T-helper 17 cell (primary cell): ENCODE measurements at places on chromosomes 2 and 18. TPM values are rescaled to one million over a fixed set of nuclear protein-coding genes. Genes with fewer than 3 reads are reported as not detected.

DNA sequence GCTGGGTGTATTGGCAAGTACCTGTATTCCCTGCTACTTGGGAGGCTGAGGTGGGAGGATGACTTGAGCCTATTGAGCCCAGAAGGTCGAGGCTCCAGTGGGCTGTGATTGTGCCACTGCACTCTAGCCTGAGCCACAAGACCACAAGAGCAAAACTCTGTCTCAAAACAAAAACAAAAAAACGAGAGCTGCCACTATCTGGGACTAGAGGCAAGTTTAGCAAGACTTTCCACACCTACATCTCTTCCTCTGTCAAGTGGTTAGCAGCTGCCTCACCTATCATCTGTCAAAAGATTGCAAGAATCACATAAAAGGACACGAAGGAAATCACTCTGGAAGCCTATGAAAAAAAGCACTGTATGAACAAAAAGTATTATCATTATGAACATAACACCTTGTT lies 55.2 kb upstream of the RIOK3 start:
- no peaks in the 10 kb centered on the region for H3K4me1 ChIP-seq
- H3K27ac ChIP-seq: no peak overlapping the region
- no peak for DNase-seq

Gene DUSP11
- total RNA-seq: 44.9 TPM

- H3K4me3 ChIP-seq: no peak overlapping the region
- H3K4me1 ChIP-seq: no peaks in the 10 kb centered on the region
- no peak for DNase-seq
- H3K27ac ChIP-seq: no peak overlapping the region
Measured at GRCh38 chr2:2270808-2271415, 60.2 kb downstream of the MYT1L start.

Gene UGT1A8
- not detected for total RNA-seq

DNA sequence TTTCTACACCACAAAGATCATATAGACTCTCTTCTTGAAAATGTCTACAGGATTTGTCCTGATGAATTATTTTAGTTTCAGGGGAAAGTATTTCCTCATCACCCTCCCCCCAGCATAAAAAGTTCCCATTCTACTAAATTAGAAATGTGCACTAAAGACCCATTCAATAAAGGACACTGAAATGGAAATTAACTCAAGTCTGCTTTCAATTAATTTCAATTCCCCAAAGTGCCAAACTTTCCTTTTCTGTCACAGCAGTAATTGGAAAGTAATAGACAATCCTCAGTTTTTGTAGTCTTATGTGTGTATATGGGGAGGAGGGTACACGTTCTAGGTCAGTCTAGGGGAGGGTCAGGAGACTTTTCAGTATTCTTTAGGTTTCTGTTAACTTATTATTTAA lies 21.5 kb downstream of the ARHGEF33 start:
- H3K36me3 ChIP-seq: no peaks in the 10 kb centered on the region
- H3K27ac ChIP-seq: no peak overlapping the region
- H3K4me3 ChIP-seq: no peak overlapping the region

- peak overlapping the region; percentile 83 for H3K27ac ChIP-seq
- H3K4me1 ChIP-seq: peaks cover 13% of the 10 kb centered on the region
- H3K36me3 ChIP-seq: no peaks in the 10 kb centered on the region
- peak overlapping the region; percentile 67 for H3K4me3 ChIP-seq
Measured at GRCh38 chr2:15142069-15142689, 419.0 kb downstream of the NBAS start.

Gene DOCK10
- total RNA-seq: 233 TPM

- H3K4me3 ChIP-seq: no peak overlapping the region
- no peaks in the 10 kb centered on the region for H3K27me3 ChIP-seq
- H3K4me1 ChIP-seq: no peaks in the 10 kb centered on the region
- no peaks in the 10 kb centered on the region for H3K36me3 ChIP-seq
- H3K27ac ChIP-seq: no peak overlapping the region
- no peak for DNase-seq
Measured at GRCh38 chr2:138058427-138058826, 94.2 kb downstream of the HNMT start.

- no peak overlapping the region for H3K4me3 ChIP-seq
- peaks cover 55% of the 10 kb centered on the region for H3K27me3 ChIP-seq
- peaks cover 3% of the 10 kb centered on the region for H3K4me1 ChIP-seq
- no peak overlapping the region for H3K27ac ChIP-seq
- peaks cover 4% of the 10 kb centered on the region for H3K36me3 ChIP-seq
Measured at GRCh38 chr18:77470569-77471413, 221.1 kb downstream of the GALR1 start.

GRCh38 chr2:109203246-109204011 lies 74.4 kb downstream of the SH3RF3 start:
- H3K36me3 ChIP-seq: no peaks in the 10 kb centered on the region
- peaks cover 31% of the 10 kb centered on the region for H3K27me3 ChIP-seq
- no peak overlapping the region for H3K27ac ChIP-seq
- H3K4me3 ChIP-seq: no peak overlapping the region
- no peak for DNase-seq

Gene HRH4
- 8.5 TPM for total RNA-seq

- H3K36me3 ChIP-seq: no peaks in the 10 kb centered on the region
- DNase-seq: no peak
- peaks cover 9% of the 10 kb centered on the region for H3K4me1 ChIP-seq
- no peak overlapping the region for H3K27ac ChIP-seq
- H3K27me3 ChIP-seq: no peaks in the 10 kb centered on the region
Measured at GRCh38 chr2:201040867-201041628, 30.4 kb downstream of the HYCC2 start.
